Activated CD8-positive, alpha-beta memory T cell treated with anti-CD3 and anti-CD28 coated beads, Interleukin-2, amount 50 U/mL, for 4 hours (primary cell): ENCODE measurements at places on chromosomes 6 and 20.

- DNase-seq: no peak
These were observed 43.0 kb downstream of the TIAM2 start for GRCh38 chr6:155038104-155038503.

DNA sequence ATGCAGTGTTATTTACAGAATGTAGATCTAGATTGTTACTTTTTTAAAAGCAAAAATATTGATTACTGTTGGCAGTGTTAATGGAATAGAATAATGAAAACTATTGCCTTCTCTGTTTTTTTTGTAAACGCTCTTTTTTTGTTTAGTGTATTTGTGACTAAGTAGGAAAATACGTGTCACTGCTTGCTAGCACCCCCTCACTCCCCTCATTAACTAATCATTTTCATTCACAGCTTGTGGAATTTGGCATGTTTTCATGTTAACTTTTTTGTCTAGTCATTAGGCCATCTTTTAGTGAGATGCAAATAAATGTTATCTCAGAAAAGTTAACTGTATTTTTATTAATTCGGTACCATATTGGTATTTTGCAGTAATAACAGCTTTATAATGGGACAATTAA is 29.8 kb downstream of the ADGRG6 start:
- DNase-seq: no peak

GRCh38 chr20:3929713-3930060 is 40.5 kb downstream of the PANK2 start:
- DNase-seq: no peak

DNA sequence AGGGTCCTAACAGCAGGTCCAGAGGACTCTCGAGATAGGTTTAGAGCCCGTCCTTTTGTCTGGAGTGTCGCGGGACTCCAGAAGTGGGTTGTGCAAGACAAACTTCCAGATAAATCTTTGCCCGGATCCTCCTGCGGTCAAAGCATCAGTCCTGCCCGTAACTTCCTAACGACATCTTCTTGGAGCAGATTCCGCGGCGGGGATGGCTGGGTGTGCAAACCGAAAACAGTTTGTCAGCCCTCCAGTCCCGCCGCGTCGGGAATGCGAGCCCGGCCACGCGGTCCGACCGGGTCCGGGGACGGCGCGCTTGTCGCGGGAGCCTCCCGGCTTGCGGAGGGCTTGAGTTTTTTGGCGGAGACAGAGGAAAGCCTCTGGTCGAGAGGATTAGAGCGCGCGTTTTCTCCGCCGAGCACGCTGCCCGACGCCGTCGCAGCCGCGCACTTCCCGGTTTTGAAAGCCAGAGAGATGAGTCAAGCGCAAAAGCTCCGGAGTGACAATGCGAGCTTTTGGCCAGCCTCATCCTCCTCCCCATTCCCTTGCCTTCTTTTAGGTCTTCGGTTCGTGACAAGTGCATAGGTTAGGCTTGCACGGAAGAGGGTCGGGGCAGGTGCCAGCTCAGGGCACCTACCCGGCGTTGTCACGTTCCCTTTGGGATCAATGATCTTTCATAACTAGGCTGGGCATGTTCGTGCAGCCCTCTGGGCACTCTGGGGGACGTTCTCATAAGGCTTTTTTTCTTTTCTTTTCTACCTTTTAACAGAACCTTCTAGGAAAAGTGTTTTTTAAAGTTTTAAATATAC is 91.3 kb upstream of the PRDM1 start:
- peak; percentile 52 for DNase-seq

- no peak for DNase-seq
These were observed 25.0 kb downstream of the SIRPA start for GRCh38 chr20:1920252-1920651.

GRCh38 chr6:162690158-162690557 is 37.4 kb downstream of the PRKN start:
- DNase-seq: no peak

DNA sequence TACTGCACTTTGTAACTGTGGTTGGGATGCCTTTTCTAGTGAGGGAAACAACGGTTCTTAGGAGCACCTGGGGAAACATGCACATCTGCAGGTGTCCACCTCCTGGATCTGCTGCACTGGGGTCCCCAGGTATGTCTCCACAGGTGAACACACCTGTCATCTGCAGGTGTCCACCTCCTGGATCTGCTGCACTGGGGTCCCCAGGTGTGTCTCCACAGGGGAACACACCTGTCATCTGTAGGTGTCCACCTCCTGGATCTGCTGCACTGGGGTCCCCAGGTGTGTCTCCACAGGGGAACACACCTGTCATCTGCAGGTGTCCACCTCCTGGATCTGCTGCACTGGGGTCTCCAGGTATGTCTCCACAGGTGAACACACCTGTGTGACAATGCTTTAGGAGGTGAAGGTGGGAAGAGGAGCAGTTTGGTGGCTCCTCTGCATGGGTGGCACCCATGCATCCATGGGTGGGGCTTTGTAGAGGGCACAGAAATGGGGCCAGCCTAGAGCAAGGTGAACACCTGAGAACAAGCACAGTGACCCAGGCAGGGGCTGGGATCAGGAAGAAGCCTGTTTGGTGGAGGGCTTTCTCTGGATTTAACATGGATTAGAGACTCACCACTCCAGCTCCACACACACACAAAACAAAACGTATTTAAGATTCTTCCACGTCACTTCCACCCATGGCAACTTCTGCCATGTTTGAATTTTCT is 206.0 kb upstream of the CDH4 start:
- DNase-seq: no peak

- no peak for DNase-seq
These were observed 58.4 kb upstream of the ARID1B start for GRCh38 chr6:156718647-156719394.

DNA sequence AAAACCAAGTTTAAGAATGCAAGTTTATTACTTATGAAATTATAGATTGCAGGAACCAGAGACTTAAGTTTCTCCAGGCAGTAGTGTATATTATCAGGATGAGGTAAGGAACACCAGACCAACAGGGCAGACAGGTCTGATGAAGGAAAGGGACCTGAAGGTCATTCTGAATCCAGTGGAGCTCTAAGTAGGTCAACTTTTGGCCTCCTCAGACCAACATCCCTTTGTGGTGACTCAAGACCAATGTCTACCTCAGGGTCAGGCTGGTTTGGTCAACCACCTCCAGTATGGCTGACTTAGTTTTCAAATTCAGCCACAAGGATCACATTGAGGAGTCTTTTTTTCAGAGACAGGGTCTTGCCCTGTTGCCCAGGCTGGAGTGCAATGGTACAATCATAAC is 38.7 kb upstream of the TFAP2A start:
- no peak for DNase-seq

DNA sequence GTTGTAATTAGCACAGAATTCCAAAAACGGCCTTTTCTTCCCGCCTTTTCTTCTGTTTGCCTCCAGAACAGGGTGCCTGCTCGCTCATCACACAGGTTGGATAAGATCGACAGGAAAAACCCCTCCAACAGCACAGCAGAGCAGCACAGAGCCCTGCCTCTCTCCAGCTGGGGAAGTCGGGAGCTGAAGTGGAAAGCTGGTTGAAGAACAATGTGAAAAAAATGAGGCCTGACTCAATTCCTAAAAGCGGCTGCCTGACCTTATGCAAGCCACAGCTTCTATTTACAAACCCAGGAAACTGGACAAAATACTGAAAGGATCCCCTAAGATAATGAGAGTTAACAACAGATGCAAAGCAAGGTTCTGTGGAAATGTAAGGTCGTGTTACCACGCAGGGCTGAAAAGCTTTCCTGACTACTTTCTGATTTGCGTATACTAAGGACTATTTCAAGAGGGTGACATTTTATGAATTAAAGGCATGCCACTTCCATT is 116.9 kb downstream of the TTLL2 start:
- DNase-seq: no peak

DNA sequence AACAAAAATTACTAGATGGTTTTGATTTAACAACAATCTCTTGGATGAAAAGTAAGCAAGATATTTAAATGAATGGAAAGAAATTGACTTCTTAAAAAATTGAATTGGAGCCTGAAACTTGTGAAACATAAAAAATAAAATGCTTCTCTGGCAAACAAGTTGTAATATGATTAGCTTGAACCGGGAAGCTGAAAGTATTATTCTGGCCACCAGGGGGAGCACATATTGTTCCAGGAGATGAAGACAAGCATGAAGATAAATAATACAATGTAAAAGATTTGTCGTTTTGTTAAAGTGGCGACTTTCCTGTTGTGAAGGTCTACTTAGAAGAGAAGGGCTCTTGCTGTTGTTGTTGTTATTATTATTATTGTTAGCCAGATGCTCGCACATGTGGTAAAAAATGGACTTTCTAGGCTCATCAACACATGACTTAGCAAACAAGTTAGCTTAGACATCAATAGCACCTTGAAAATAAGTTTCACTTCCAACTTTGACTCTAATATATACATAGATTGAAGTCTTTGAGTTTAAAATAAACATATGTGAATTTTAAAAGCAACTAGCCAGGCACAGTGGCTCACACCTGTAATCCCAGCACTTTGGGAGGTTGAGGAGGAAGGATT is 14.2 kb downstream of the PAX1 start:
- peak; percentile 23 for DNase-seq

DNA sequence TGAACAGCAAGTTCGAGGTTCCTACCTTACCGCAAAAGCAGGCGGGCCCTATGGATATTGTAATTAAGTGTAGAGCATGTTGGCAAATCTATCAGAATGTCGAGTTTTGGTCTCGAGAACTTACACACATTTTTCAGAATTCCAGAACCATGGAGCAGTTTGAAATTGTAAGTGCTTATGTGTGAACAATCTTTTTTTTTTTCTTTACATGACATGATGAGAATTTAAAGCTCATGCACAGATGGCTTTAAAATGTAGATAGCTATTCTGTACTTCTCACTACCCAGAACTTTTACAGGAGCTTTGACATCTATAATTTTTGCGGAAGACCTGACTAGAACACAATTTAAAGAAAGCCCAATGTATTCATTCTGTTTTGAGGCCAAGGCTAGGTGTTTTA is 117.8 kb upstream of the RSPO3 start:
- no peak for DNase-seq

GRCh38 chr20:35968930-35969329 is 540 bp downstream of the CNBD2 start:
- DNase-seq: no peak

- peak; percentile 70 for DNase-seq
These were observed 58.5 kb upstream of the CEP85L start for GRCh38 chr6:118709859-118710350.

- no peak for DNase-seq
These were observed 209.1 kb upstream of the BMP2 start for GRCh38 chr20:6558341-6558740.
